ENCODE measurements at places on chromosomes 4 and X. TPM values are rescaled to one million over a fixed set of nuclear protein-coding genes. Genes with fewer than 3 reads are reported as not detected.

P2RY4 gene
- 0.06 TPM for polyA plus RNA-seq

AFP gene
- not detected for polyA plus RNA-seq

EMCN gene
- 18.8 TPM for polyA plus RNA-seq

SOX3 gene
- not detected for polyA plus RNA-seq

DKK2 gene
- polyA plus RNA-seq: 0.63 TPM

FRMD7 gene
- not detected for polyA plus RNA-seq

All from urinary bladder (tissue), 4 donors.